ENCODE measurements at places on chromosomes 4 and X.

DNA sequence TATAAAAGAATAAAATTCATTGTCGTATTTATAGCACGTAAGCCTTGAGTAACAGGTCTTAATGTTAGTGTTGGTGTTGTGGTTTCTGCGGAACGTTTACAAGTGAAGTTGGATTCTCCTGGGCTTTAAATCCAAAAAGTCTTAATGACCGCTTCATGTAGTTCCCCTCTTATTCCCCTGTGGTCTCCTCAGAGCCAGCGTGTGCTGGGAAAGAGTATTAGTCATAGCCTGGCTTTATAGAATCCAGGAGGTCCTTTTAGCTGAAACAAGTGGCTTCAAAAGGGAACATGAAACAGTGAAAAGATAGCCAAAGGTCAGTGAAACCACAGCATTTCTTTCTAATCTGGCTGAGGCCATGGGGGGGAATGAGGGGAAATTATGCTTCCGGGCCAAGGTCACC, 79.1 kb downstream of the CLCN4 start:
- DNase-seq = no peak
- no peaks in the 10 kb centered on the region for H3K36me3 ChIP-seq
- no peak overlapping the region for H3K27ac ChIP-seq
- no peak overlapping the region for H3K4me3 ChIP-seq
- no peaks in the 10 kb centered on the region for H3K4me1 ChIP-seq

GRCh38 chrX:63918611-63919010, 133.6 kb upstream of the ARHGEF9 start:
- no peaks in the 10 kb centered on the region for H3K36me3 ChIP-seq
- H3K27ac ChIP-seq = no peak overlapping the region
- H3K4me1 ChIP-seq = no peaks in the 10 kb centered on the region
- no peak for DNase-seq
- H3K4me3 ChIP-seq = no peak overlapping the region
- H3K27me3 ChIP-seq = no peaks in the 10 kb centered on the region

- H3K27ac ChIP-seq = no peak overlapping the region
- H3K27me3 ChIP-seq = no peaks in the 10 kb centered on the region
- no peaks in the 10 kb centered on the region for H3K4me1 ChIP-seq
- DNase-seq = no peak
- no peaks in the 10 kb centered on the region for H3K36me3 ChIP-seq
Observed at GRCh38 chr4:121717680-121718237, 21.0 kb upstream of the ANXA5 start.

DNA sequence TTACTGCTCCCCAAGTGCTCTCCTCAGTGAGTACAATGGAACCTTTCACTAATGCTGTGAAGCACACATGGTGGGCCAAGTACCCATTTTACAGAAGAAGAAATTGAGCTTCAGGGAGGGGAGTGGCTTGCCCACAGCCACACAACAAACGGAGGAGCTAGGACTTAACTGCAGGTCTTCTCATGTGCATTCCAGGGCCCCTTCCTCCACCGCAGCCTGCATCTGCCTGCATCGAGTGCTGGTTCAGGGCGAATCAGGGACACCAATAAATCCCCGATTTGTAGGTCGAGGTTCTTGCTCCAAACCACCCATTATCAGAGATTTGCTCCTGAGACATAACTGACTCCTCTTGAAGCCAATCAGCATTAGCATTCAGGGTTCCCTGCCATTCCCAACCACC, 100.9 kb downstream of the MAMLD1 start:
- no peaks in the 10 kb centered on the region for H3K4me1 ChIP-seq
- DNase-seq = no peak
- no peaks in the 10 kb centered on the region for H3K36me3 ChIP-seq

GRCh38 chr4:129604632-129605255, 508.8 kb downstream of the C4orf33 start:
- no peaks in the 10 kb centered on the region for H3K4me1 ChIP-seq
- no peaks in the 10 kb centered on the region for H3K27me3 ChIP-seq
- DNase-seq = no peak
- H3K27ac ChIP-seq = no peak overlapping the region

GRCh38 chr4:56648021-56648823, 32.9 kb downstream of the HOPX start:
- no peak for DNase-seq
- H3K4me3 ChIP-seq = no peak overlapping the region
- H3K36me3 ChIP-seq = no peaks in the 10 kb centered on the region
- no peaks in the 10 kb centered on the region for H3K27me3 ChIP-seq
- no peak overlapping the region for H3K27ac ChIP-seq
- no peaks in the 10 kb centered on the region for H3K4me1 ChIP-seq

GRCh38 chrX:7574325-7574724, 268.6 kb upstream of the VCX start:
- H3K4me3 ChIP-seq = no peak overlapping the region
- no peaks in the 10 kb centered on the region for H3K36me3 ChIP-seq
- H3K4me1 ChIP-seq = no peaks in the 10 kb centered on the region
- no peak for DNase-seq

DNA sequence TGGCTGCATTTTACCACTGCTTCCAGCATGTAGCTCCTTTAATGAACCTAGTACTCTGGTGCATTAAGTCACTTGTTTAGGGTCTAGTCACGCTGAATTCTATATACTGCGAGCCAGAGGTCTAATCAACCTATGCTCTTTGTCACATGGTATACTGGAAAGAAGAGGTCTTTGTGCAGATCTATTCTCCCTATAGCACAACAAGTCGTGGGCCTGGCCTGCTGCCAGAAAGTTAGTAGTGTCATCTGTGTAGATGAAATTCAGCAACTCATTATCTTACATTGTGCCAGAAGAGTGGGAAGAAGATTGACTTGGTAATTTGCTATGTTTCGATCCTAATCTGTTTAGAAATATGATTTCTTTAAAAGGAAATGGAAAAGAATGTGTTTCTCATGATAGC, 80.8 kb downstream of the AWAT2 start:
- H3K36me3 ChIP-seq = no peaks in the 10 kb centered on the region
- no peak overlapping the region for H3K27ac ChIP-seq
- H3K4me3 ChIP-seq = no peak overlapping the region
- no peaks in the 10 kb centered on the region for H3K27me3 ChIP-seq
- no peaks in the 10 kb centered on the region for H3K4me1 ChIP-seq

GRCh38 chr4:38917481-38918025, 49.9 kb downstream of the FAM114A1 start:
- H3K36me3 ChIP-seq = peaks cover 46% of the 10 kb centered on the region
- H3K27ac ChIP-seq = no peak overlapping the region
- H3K4me1 ChIP-seq = no peaks in the 10 kb centered on the region
- H3K4me3 ChIP-seq = no peak overlapping the region
- no peak for DNase-seq

- peak overlapping the region; percentile 21 for H3K27ac ChIP-seq
- DNase-seq = no peak
- no peak overlapping the region for H3K4me3 ChIP-seq
- H3K4me1 ChIP-seq = no peaks in the 10 kb centered on the region
Observed at GRCh38 chrX:115023811-115024210, 6.4 kb upstream of the IL13RA2 start.

DNA sequence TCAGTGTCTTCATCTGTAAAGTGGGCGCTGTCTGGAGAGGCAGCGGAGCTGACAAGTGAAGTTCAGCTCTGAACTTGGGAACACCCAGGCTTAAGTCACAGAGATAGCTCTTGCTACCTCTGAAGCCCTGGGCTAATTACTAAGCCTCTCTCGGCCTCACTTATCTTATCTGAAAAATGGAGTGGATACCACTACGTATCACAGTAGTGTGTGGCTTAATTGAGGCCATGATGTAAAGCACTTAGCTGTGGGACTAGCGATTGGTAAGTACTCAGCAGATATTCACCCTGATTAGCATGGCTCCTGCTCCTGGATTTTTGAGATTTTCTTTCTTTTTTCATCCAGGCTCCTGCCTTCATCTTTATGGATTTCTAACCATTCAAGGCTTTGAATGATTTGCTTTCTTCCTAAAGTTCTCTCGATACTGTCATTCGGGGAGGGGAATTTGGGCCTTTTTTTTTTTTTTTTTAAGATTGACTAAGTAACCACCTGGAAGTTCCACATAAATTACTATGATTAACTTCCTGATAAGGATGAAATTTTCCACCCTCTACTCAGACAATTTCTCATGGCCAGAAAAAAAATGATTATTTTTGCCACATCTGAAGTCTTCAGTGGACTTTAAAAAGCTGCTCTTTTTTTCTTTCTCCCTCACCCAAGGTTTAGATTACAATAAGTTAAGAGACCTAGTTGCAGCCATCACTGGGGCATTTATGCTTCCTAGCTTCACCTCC, 17.1 kb downstream of the LDB2 start:
- H3K27ac ChIP-seq = no peak overlapping the region
- H3K36me3 ChIP-seq = no peaks in the 10 kb centered on the region
- no peaks in the 10 kb centered on the region for H3K4me1 ChIP-seq
- no peak for DNase-seq
- H3K4me3 ChIP-seq = no peak overlapping the region

DNA sequence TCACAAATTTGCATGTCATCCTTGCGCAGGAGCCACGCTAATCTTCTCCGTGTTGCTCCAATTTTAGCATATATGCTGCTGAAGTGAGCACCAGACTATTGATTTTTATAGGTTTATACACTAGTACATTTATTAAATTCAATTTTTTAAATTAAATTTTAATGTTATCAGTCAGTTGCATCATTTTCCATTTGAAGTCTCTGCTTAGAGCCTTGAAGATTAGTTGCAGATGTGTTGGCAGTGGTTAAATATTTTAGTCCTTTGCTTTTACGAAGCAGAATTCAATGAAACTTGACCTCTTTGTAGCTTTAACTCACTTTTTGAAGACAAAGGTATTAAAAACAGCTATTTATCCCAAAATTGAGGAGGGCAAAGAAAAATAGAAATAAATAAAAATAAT, 16.5 kb downstream of the TRAPPC11 start:
- peaks cover 24% of the 10 kb centered on the region for H3K36me3 ChIP-seq
- no peaks in the 10 kb centered on the region for H3K27me3 ChIP-seq
- no peak for DNase-seq

DNA sequence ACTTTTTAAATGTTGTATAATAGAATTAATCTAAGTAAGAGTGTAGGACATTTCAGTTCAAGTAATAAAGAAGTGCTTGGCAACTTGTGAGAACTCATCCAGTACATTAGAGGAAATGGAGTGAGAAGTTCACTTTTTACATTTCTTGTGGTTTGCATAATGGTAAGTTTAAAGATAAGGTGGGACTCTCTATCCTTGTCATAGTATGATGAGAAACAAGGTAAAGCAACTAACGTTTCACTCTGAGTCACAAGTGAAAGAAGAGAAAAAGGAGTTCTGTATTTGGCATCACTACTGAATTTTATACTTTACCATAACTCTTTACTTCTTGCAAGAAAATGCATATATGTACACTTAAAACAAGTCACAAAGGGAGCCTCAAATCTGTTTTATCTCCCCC, 219.4 kb downstream of the SLC4A4 start:
- H3K27ac ChIP-seq = no peak overlapping the region
- no peaks in the 10 kb centered on the region for H3K4me1 ChIP-seq
- DNase-seq = no peak
- H3K27me3 ChIP-seq = no peaks in the 10 kb centered on the region
- no peak overlapping the region for H3K4me3 ChIP-seq
- H3K36me3 ChIP-seq = no peaks in the 10 kb centered on the region

DNA sequence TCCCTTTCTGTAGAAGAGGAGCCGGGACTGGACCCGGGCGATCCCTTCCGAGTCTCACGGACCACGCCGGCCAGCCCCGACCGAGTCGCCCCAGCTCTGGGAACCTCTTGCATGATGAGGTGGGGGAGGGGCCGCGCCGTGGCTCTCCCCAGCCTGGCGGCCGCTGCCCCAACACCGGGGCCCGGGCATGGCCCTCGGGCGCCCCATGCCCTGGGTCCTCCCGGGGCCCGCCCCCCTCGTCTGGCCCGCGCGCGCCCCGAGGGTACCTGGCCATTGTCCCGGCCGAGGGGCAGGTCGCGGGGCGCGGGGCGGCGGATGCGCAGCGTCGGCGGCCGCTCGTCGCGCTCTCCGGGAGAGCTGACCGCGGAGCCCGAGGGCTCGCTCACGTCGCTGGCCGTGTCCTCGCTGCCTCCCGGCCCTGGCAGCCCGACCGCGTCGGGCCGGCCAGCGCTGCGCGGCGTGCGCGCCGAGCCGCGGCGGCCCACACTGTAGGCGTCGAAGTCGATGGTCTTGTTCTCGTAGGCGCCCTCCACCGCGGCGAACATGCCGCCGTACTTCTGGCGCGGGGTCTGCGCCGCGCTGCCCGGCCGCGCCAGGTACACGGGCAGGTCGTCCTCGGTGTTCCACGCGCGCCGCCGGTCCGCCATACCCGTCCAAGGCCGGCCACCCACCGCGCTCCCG, 423 bp downstream of the CRMP1 start:
- H3K4me1 ChIP-seq = peaks cover 14% of the 10 kb centered on the region
- no peak overlapping the region for H3K27ac ChIP-seq
- H3K4me3 ChIP-seq = no peak overlapping the region
- peaks cover 22% of the 10 kb centered on the region for H3K27me3 ChIP-seq
- H3K36me3 ChIP-seq = no peaks in the 10 kb centered on the region

- H3K4me3 ChIP-seq = no peak overlapping the region
- no peaks in the 10 kb centered on the region for H3K36me3 ChIP-seq
- no peaks in the 10 kb centered on the region for H3K4me1 ChIP-seq
Observed at GRCh38 chr4:98609934-98610333, 48.5 kb downstream of the TSPAN5 start.

- no peak for DNase-seq
- H3K4me1 ChIP-seq = no peaks in the 10 kb centered on the region
- no peaks in the 10 kb centered on the region for H3K36me3 ChIP-seq
- H3K27me3 ChIP-seq = no peaks in the 10 kb centered on the region
Observed at GRCh38 chr4:151860561-151861093, 99.8 kb upstream of the GATB start.

- peaks cover 36% of the 10 kb centered on the region for H3K4me1 ChIP-seq
- DNase-seq = peak; percentile 82
- H3K4me3 ChIP-seq = peak within 1 kb of the TSS; percentile 84
- H3K27me3 ChIP-seq = no peaks in the 10 kb centered on the region
- no peaks in the 10 kb centered on the region for H3K36me3 ChIP-seq
- peak within 1 kb of the TSS; percentile 85 for H3K27ac ChIP-seq
Observed at GRCh38 chr4:125314676-125315575, at the start of gene FAT4. Gene FAT4 (plus strand): TSS chr4:125314955. CDS start chr4:125316412, 1,457 bp downstream.

DNA sequence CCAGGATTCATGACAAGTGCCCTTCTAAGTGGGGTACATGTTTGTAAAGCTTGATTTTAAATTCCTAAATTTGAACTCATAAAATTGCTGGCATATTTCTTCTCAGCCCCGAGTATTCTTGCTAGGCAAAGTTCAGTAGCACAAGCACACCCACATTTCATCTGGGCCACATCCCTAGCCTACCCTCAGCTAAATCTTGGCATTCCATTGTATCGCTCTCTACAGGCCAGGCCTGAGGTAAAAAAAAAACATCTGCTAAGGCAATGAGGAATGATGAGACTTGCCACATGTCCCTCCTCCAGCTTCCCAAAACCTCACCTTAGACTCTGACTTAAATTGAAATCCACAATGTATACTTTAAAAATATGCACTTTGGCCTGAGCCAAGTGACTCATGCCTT, 51.4 kb upstream of the VCX3B start:
- H3K4me1 ChIP-seq = no peaks in the 10 kb centered on the region
- H3K27me3 ChIP-seq = no peaks in the 10 kb centered on the region
- no peak overlapping the region for H3K27ac ChIP-seq
- H3K4me3 ChIP-seq = no peak overlapping the region
- no peaks in the 10 kb centered on the region for H3K36me3 ChIP-seq
- no peak for DNase-seq

Measured in thoracic aorta (tissue), 2 donors.